ENCODE measurements at places on chromosomes 7 and 10.

GRCh38 chr7:115350764-115351163 is 428.9 kb downstream of the MDFIC start:
- DNase-seq: no peak

GRCh38 chr10:119282446-119282845 is 75.1 kb downstream of the GRK5 start:
- DNase-seq: no peak

- DNase-seq: no peak
These were observed 273.4 kb upstream of the CSTF2T start for GRCh38 chr10:51972733-51973346.

DNA sequence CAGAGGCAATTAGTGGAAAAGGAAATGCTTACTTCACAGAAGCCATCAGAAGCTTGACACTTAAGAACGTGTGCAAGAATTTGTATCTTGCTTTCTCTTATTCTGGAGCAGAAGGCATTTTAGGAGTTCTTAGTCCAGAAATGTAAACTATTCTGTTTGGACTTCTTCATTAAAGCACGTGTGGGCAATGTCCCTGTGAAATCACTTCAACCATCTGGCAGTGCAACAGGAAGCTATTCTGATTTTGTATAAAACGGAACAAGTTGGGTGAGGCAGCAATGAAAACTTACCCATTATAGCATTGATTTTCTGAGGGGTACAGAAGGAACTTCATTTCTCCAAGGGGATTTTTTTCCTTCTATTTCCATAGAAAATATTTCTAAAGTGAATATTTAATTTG is 21.3 kb upstream of the ARHGAP21 start:
- DNase-seq: no peak

DNA sequence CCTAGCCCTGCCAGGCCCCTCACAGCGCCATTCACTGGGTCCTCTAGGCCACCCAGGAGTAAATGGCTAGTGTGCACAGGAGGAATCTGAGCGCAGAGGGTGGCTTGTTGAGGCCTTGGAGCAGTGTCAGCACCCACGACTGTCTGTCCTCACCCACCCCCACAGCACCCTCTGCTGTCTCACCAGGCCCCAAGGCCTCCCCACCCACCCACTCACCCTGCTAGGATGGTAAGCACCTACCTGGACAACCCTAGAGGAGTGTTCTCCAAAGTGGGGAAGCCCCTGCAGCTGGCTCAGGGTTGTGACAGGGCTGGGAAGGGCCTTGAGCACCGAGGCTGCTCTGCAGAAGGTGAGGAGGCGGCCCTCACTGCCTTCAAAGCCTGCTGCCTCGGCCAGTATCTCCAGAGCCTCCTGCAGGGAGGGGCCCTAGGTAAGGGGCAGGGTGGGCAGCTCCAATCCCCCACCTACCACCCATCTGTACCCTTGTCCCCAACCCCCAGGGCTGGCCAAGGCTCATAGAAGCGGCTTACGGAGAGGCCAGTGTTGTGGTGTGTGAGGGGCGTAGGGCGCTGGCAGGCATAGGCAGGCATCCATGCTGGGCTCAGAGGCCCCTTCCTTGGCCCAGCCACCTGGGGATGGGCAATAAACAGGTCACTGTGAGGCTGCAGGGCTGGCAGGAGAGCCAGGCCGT is 2.9 kb downstream of the POLM start:
- no peak for DNase-seq

- no peak for DNase-seq
These were observed 37.2 kb upstream of the ACSL5 start for GRCh38 chr10:112336556-112337201.

DNA sequence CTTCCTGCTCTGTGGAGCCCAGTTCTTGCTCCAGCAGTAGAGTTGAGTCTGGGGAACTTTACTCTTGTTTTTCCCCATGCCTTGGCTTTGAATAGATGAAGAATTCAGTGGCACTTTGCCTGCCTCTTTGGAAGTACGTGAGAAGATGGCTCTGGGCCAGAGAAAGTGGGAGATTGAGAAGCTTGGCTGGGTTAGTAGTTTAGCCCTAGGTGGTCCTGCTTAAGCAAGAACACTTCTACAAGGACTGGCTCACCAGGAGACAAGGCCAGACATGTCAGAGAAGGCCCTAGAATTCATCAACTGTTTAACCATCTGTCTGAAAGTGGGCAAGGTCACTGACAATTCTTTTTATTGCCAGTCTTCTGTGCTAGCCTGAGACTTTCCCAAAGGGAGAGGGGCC is 410.3 kb downstream of the TYW1 start:
- no peak for DNase-seq

DNA sequence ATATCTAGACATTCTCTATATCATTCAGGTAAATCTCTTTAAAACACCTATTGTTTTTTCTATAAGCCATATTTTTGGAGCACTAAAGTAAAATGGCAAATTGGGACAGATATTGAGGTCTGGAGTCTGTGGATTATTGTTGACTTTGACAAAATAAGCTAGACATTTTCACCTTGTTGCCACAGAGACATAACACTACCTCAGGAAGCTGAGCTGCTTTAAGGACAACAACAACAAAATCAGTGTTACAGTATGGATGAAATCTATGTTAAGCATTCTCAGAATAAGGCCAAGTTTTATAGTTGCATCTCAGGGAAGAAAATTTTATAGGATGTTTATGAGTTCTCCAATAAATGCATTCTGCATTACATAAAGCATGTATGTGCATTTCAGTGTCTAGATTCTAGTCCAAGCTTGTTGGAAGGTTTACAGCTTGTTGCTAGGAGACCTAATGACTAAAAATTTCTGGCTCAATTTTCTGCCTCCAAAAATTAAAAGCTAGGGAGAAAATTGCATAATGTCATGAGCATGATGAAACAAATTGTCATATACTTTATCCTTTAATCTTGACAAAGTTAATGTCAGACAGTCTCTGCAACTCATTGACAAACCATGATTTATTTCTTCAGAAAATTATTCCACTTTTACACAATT is 18.3 kb downstream of the LIPM start:
- DNase-seq: no peak

- DNase-seq: no peak
These were observed 70.8 kb upstream of the MEOX2 start for GRCh38 chr7:15757041-15758000.

GRCh38 chr7:1963575-1963974 is 269.2 kb downstream of the MAD1L1 start:
- no peak for DNase-seq

GRCh38 chr7:127383123-127383835 is 9.2 kb downstream of the ZNF800 start:
- no peak for DNase-seq

DNA sequence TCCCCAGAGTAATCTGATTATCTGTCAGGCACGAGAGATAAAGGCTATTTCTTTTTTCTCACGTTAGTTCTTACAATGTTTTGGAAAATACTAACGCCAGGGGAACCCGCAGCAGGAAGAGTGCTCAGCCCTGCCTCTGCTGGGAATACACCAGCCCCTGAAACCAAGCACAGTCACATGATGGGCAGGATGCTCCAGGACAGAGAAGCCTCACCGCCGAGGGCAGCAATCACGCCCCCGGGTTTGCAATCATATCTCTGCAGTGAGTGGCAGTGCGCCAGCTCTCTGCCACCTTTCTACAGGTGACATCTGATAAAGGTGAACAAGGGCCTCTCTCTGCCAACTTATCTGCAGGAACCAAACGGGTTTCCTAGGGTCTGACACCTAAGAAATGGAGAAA is 39.8 kb downstream of the BRI3 start:
- no peak for DNase-seq

DNA sequence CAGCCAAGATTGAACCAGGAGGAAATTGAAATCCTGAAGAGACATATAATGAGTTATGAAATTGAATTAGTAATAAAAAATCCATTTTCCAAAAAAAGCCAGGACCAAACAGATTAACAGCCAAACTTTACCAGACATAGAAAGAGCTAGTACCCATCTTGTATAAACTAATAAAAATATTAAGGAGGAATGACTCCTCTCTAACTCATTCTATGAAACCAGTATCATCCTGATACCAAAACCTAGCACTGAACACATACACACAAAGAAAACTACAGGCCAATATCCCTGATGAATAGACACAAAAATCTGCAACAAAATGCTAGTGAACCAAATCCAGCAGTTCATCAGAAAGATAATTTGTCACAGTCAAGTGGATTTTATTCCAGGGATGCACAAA is 140.6 kb downstream of the PCDH15 start:
- DNase-seq: no peak

- DNase-seq: no peak
These were observed 71.2 kb downstream of the ADCY1 start for GRCh38 chr7:45645141-45645969.

DNA sequence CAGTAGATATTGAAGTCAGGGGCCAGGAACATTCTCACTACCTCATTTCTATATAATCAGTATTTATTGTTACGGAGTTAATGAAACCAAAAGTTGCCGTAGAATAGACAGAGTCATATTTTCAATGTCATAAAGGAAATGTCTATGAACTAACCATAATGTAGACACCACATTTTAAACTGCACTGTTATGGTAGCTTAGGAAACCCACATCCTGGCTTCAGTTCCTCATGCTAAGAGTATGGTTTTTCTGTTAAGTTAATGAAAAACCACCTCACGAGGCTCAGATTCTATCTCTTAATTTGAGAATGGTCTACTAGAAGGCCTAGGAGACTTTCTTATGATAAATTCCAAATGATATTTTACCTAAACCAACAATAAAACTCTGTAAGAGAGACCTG is 166.5 kb downstream of the TMEM26 start:
- DNase-seq: no peak

GRCh38 chr10:77457266-77457665 is 180.3 kb downstream of the KCNMA1 start:
- no peak for DNase-seq

DNA sequence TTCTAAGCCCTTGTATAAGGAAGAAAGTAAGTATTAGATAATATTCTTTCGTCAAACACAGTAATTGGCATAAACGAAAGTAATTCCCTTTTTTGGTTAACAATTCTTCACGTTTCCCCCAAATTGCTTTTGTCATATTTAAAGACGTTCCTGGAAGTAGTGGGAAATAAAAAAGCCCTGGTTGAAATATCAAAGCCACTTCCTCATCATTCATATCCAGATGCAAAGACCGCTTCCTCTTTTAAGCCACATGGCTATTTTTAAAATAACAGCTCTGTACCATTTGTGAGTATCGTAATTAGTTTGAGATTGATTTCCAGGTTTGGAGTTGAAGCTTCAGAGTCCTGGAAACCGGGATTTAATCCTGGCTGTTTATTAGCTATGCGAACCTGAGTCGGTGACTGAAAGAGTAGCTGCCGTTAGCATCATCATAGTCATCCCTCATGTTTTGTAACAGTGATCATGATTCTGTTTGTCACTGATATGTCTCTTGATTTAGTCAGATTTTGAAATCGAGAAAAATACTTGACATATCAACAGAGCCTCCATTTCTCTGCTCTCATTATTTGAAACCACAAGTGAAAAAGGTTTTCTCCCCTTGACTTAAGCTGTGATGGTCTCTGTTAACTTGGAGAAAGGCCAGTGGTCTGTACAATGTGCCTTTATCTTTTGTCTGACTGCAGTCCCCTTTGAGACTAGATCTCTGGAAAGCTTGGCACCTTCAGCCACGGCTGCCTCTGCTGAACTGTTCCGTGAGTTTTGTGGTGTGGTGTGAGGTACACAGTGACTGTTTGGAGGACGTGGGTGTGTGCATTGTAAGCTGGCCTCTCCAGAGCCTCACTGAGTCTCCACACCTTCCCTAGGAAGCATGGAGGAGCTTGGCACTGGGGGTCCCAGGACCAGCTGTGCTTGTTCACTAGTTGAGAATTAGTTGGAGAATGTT is 18.1 kb downstream of the OPTN start:
- no peak for DNase-seq

- DNase-seq: no peak
These were observed 85.9 kb upstream of the AGBL3 start for GRCh38 chr7:134900166-134900982.

DNA sequence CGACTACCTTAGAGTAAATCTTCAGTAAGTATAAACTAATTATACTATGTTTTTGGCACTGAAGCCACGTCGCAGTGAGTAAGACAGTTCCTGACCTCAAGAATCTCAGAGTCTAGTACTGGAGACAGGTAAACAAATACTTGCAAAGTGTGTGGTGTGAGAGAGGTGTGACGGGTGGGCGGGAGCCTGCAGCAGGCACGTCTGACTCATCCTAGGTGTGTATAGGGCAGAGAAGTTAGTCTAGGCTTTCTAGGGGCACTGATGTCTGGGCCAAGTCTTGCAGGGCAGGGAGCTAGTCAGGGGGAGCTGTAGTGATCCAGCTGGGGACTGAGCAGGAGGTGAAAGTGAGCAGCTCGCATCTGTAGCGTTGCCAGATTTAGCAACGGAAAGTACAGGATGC is 35.9 kb upstream of the SFTPD start:
- no peak for DNase-seq

- DNase-seq: no peak
These were observed 698.9 kb downstream of the PARD3 start for GRCh38 chr10:34116220-34116641.

- no peak for DNase-seq
These were observed 29.4 kb downstream of the CFAP46 start for GRCh38 chr10:132912713-132913558.

- no peak for DNase-seq
These were observed 255.7 kb upstream of the MKLN1 start for GRCh38 chr7:131071786-131072504.

GRCh38 chr7:79282070-79282694 is 171.3 kb downstream of the MAGI2 start:
- no peak for DNase-seq

GRCh38 chr10:3468919-3469638 is 296.5 kb upstream of the PITRM1 start:
- DNase-seq: no peak

- DNase-seq: no peak
These were observed 686.1 kb upstream of the IGFBP3 start for GRCh38 chr7:46607176-46607575.

DNA sequence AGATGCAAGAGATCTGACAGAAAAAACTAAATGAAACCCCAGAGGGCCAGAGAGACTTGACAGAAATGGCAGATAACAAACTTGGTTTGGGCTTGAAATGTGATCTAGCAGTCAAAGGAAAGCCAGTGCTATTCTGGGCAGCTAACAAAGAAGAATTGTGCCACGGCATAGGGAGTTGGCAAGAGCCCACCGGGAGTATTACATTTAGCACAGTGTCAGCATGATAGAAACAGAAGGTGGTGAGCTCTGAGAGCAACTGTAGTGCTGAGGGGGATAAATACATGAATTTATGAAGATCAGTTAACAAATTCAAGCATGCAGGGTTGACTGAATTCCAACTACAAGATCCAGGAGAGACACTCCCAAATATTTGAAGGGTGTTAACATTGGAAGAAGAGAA is 91.1 kb downstream of the AHCYL2 start:
- no peak for DNase-seq

- DNase-seq: no peak
These were observed 168.8 kb downstream of the PARD3 start for GRCh38 chr10:34646331-34646730.

GRCh38 chr7:113548137-113548536 is 370.7 kb downstream of the PPP1R3A start:
- no peak for DNase-seq

- no peak for DNase-seq
These were observed 119.6 kb downstream of the SORBS1 start for GRCh38 chr10:95441547-95441923.

All from T-helper 22 cell (primary cell).